ENCODE measurements at places on chromosomes 5 and 9. TPM values are rescaled to one million over a fixed set of nuclear protein-coding genes. Genes with fewer than 3 reads are reported as not detected.

The COL15A1 gene
- polyA plus RNA-seq, result 33.2 TPM

GRCh38 chr9:72431036-72431435 lies 66.0 kb upstream of the ZFAND5 start:
- DNase-seq, result no peak

DNA sequence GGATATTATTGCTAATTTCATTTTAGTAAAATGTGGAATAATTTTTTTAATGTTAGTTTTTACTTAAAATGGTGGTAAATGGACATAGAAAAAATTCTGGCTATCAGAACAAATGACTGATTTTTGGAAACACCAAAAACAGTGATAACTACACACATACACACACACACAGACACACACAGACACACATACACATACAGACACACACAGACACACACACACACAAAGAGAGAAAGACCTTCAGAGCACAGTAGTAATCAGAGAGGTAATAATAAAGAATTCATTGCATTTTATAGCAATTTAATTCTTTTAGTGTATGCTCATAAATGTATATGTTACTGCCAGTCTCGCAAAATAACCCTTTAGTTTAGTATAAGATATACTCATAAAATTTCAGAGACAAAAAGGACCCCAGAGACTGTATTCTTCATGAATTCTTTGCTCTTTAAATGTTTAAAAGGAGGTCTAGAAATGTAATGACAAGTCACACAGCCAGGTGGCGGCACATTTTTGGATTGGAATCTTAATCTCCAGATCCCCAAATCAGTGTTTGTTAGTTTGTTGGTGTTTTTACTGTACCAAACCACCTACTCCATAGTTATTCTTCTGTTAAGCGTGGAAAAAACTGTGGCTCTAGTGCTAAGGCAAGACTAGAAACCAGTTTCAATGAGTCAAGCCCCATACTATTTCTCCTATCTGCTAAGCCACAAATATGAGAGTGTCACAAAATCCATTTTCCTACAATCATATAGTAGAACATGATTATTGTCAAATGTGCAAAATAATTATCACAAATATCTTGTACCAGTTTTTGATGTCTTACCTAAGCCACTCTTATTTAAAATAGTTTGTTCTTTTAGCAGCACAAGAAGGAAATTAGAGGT lies 109.9 kb downstream of the EDIL3 start:
- no peak for DNase-seq

DNA sequence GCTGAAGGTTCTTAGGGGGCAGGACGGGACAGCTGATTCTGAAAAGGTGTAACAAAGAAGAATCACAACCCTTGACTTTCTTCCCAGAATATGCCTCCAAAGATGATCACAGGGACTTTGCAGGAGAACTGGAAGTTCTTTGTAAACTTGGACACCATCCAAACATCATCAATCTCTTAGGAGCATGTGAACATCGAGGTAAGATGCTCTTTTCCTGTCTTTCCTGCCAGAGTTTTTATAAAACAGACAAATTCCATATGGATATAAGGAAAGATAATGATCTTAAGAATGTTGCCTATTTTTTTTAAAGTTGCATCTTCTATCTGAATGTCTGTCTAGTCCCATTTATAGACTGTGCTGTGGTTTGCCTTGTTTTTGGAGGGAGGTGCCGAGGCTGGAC lies 87.9 kb downstream of the EQTN start:
- no peak for DNase-seq

Data from left renal cortex interstitium (tissue), 4 donors.